ENCODE measurements at places on chromosomes 1 and 21.

DNA sequence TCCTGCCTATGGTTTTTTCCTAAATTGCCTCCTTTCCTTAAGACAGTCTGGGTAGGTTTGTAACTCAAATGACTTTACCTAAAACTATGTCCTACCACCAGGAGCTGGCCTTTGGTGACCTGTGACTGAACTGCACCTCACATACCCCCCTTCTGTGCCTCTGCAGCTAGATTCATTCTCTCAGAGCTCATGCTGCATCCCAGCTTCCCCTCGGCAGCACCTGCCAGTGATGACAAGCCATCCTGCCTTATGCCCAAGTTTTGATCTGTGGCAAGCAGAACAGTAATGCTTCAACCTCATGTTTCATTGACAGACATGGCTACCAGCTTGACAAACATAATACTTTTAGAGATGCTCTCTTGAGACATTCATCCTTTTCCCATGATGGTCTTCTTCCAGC is 141.9 kb downstream of the TSEN15 start:
- DNase-seq: no peak

DNA sequence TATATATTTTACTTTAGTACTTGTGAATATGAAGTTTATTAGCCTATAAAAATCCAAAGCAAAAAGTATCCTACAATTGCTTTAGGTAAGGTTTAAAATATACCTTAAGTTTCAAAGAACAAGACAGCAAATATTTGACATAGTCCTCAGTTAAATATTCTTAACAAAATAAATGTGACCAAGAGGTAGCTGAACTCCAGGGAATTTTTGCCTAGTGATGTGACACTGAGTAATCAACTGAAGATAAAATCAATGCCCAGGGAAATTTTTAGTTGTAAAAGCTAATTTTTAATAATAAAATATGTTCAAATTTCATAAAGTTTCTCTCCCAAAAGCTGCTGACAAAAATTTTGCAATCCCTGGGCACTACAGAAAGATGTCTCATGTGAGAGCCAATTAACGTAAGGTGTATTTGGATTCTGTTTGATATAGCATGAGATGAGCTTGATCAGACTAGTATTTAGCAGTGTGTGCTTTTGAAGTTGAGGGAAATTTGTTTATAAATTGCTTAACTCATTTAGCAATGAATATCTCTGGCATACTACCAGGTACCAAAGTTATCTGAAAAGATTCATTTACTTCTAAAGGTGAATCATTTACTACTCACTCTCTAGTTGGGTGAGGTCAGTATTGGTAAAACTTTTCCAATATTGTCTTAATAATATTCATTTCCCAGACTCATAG is 80.2 kb upstream of the PALMD start:
- no peak for DNase-seq

DNA sequence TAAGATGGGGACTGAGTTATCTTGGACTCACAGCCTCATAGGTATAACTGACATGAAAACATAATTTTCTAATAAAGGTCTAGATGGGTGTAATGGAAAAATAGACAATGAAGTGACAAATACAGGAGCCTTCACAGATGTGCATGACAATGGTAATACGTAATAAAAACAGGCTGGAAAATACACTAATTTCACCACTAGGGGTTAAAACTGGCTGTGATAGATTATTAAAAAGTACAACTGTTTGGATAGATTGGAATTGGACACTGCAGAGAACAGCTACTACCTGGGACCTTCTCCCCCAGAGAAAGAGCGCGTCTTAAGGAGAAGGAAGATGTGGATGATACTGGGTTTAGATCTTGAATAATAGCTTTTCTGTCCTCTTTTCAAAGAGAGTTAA is 9.8 kb downstream of the KAZN start:
- DNase-seq: no peak

DNA sequence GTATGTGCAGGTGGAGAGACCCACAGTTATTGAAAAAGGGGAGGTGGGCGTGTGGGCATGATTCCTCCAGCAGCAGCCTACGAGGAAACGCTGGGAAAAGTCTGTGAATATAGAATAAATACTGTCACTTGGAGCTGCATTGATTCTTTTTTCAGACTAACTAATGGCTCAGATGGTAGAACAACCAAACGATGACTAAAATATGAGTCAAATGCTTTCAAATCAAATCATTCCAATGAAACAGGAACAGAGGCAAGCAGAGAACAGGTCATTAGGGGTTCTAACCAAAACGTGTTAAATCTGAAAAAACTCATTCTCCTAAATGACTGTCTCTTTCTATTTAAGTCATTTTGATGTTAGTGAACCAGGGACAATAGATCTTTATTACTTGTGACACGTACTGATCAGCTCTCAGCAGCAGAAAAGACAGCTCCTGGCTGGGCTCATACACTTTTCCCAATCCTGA is 35.1 kb upstream of the SEC16B start:
- DNase-seq: no peak

- peak; percentile 12 for DNase-seq
These were observed 859 bp downstream of the IFFO2 start for GRCh38 chr1:18955441-18956192.

GRCh38 chr21:33820230-33820770 is 95.3 kb downstream of the ATP5PO start:
- DNase-seq: no peak

DNA sequence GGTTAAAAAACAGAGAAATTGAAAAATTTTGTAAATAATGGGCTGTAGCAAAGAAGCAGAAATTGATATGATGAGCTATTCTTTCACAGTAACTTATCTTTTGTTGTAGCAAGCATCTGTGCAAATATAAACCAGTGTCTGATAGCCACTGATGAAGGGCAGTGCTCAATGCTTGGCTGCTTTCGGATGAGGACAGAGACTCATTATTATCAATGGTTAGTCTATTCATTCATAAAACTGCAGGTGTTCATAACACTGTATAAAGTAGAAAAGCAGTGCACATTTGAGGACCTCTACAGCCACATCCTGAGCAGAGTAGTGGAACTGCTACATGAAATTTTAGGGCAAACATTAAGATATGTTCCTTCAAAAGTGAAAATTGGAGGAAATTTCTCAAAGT is 107.2 kb downstream of the FAF1 start:
- DNase-seq: peak; percentile 35

- DNase-seq: no peak
These were observed 2.0 kb upstream of the B3GALT5 start for GRCh38 chr21:39610703-39611102.

DNA sequence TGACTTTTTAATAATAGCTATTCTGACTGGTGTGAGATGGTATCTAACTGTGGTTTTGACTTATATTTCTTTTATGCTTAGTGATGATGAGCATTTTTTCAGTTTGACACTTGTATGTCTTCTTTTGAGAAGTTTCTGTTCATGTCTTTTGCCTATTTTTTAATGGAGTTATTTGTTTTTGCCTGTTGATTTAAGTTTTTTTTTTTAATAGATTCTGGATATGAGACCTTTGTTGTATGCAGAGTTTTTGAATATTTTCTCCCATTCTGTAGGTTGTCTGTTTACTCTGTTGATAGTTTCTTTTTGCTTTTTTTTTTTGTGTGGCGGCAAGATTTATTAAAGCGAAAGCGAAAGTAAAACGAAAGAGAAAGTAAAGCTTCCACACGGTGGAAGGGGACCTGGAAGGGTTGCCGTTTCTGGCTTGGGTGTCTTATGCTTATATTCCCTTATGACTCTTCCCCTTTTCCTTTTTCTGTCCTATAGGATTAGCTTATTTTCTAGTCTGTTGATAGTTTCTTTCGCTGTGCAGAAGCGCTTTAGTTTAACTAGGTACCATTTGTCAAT is 67.6 kb downstream of the TBX19 start:
- no peak for DNase-seq

GRCh38 chr1:22332795-22333499 is 118.7 kb upstream of the ZBTB40 start:
- DNase-seq: no peak

- DNase-seq: no peak
These were observed 582.2 kb upstream of the ADGRL4 start for GRCh38 chr1:79588719-79589118.

- DNase-seq: no peak
These were observed 163.6 kb downstream of the CAMTA1 start for GRCh38 chr1:6948861-6949260.

- DNase-seq: no peak
These were observed 265.9 kb upstream of the C1orf105 start for GRCh38 chr1:172154551-172154950.

GRCh38 chr1:181423301-181423918 is 59.9 kb upstream of the CACNA1E start:
- DNase-seq: no peak

- DNase-seq: no peak
These were observed 244.5 kb downstream of the GPR52 start for GRCh38 chr1:174692313-174692712.

DNA sequence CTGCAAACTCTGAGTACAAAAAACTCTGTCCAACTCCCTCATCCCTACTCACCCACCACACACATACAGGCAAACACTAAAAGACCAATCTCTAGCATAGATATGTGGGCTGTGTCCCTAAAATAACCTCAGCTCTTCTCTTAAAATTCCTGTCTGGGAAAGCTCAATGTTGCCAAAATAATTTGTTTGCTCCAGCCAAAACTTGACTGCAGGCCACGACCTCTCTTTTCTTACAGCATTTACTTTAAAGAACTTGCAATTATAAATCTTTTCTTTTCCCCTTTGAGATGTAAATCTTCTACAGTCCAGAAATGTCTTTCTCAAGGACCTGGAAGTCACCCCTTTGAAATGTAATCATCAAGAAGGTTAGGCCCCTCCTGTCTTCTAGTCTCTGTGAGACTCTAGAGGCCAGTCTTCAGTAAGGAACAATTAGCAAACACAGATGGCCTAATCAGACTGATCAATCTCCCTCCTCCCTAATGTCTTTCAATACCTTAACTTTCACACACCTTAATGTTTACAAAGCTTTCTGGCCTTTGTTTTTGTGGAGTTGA is 483.6 kb upstream of the RGS18 start:
- DNase-seq: no peak

- DNase-seq: peak; percentile 52
These were observed 1.4 kb upstream of the FDPS start for GRCh38 chr1:155307247-155307740.

- no peak for DNase-seq
These were observed 33.4 kb upstream of the RNPC3 start for GRCh38 chr1:103492003-103492625.

- no peak for DNase-seq
These were observed 26.1 kb downstream of the PAFAH2 start for GRCh38 chr1:25971811-25972180.

DNA sequence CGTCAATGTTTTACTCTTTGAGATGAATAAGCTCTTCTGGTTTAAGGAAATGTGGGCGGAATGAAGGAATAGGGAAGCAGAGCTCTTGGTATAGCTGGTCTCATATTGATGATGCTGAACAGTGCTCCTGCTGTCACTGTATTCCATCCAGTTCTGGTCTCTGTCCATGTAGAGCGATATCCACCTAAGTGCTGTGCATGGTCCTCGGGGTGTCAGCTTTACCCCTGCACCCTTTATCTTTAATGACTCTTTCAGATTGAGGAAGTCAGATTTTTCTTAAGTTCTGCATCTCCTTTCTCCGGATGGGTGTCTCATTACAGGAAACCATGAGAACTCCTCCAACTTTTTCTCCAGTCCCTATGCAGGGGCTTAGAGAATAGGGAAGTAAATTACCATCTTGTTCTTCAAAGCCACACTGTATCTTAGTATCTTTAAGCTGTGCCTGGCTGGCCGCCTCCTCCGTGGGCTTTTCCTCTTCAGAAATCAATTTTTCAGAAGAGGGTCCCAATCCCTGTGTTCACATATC is 52.9 kb downstream of the PDE4B start:
- DNase-seq: no peak

- no peak for DNase-seq
These were observed 6.7 kb upstream of the PTBP2 start for GRCh38 chr1:96714881-96715280.

- peak; percentile 28 for DNase-seq
These were observed 18.3 kb upstream of the HDAC1 start for GRCh38 chr1:32273391-32274208.

Measured in SHP77 treated with DMSO at 0.1 percent for 48 hours (cell line).